Globus pallidus (tissue), 1 donor: ENCODE measurements at places on chromosomes 1 and 21.

DNA sequence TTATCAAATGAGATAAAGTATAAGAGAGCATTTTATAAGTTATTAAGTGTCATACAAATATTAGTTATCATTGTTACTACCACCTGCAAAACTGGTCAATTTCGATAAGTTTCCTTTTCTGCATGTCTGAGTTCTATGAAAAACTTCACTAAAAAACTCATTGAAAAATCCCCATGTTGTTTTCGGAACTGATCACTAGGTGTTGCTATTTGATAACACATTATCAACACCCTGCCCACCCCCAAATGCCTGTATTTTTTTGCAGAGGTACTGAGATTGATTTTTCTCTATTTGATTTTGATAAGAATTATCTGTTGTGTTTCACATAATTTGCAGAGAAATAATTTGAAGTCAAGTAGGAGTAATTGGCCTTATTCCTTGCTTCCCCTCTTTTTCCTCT is 22.1 kb upstream of the DISP1 start:
- no peak for DNase-seq

- no peak for DNase-seq
Measured at GRCh38 chr1:31441970-31442647, 29.1 kb downstream of the SERINC2 start.

- no peak for DNase-seq
Measured at GRCh38 chr1:204630132-204630905, 55.2 kb downstream of the LRRN2 start.

DNA sequence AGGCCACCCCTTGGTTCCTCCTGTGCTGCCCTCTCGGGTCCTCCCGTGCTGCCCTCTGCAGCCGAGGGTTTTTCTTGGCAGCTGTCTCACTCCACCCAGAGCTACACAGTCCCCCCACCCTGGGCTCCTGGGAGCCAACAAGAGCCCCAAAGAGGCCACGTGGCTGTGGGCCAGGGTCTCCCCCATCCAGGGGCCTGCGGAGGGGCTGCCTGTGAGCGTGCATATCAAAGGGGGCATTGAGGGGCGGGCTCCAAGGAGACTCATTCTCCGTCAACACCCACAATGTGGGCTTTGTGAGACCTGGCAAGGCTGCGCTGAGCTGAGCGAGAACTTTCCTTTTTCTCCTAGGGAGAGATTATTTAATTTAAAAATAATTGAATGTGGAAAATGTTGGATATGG is 108.7 kb upstream of the ARHGEF16 start:
- DNase-seq, result peak; percentile 41

DNA sequence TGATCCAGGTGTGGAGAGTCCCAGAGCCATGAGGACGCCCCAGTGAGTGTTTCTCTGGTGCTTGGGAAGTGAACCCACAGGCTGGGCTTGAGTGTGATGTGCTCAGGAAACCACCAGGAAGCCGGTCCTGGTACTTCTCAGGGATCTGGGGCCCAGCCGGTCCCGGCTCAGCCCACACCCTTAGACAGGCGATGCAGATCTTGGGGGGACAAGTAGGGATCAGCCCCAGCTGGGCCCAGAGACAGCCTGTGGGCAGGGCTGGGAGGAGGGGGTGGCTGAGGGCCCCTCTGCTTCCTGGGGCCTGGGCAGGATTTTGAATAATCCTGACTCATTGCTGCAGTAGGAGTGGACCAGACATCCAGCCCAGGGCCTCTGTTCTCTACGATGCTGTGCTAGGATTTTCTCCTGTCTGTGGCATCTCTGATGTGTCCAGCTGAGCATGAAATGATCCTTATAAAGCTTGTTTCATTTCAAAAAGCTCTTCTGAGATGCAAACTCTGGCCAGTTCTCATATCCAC is 698.0 kb downstream of the PTPRU start:
- no peak for DNase-seq

DNA sequence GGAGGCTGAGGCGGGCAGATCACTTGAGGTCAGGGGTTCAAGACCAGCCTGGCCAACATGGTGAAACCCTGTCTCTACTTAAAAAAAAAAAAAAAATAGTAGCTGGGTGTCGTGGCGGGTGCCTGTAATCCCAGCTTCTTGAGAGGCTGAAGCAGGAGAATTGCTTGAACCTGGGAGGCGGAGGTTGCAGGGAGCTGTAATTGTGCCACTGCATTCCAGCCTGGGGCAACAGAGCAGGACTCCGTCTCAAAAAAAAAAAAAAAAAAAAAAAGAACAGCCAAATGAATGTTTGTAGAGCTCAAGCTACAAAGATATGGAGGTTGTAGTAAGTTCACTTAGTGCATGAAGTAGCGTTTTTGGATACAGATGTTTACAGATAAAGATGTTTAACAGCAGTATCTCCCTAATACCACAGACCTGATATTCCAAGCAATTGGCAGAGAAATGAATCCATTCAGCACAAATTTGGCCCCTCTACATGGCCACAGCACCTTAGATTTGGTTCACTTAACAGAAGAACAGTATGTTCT is 49.5 kb upstream of the IPO9 start:
- no peak for DNase-seq

GRCh38 chr1:64173336-64173940 is 30.0 kb upstream of the UBE2U start:
- DNase-seq, result no peak

GRCh38 chr1:94081566-94082344 is 39.2 kb downstream of the ABCA4 start:
- DNase-seq, result no peak

- DNase-seq, result no peak
Measured at GRCh38 chr1:4174291-4175200, 274.5 kb upstream of the C1orf174 start.

GRCh38 chr1:15196807-15197530 is 43.4 kb downstream of the TMEM51 start:
- no peak for DNase-seq

- no peak for DNase-seq
Measured at GRCh38 chr1:202227997-202228401, 34.4 kb downstream of the LGR6 start.

- no peak for DNase-seq
Measured at GRCh38 chr1:220734571-220735326, 13.4 kb upstream of the MTARC2 start.

DNA sequence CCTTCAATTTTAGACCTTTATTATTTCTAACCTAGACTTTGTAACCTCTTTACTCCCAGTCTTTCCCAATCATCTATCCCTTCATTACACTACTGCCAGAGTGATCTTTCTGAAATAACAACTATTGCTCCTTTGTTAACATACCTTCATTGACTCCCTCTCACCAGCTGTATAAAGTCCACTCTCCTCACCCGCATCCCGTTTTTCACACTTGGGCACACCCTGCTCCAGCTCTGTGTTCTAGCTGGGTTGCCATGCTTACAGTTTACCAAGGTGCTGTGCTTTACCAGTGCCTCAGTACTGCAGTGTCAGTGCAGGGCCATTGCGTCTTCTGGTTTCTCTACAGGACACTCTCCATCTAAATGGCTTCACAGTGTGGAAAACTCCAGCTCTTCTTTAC is 148.2 kb downstream of the NFIA start:
- no peak for DNase-seq

DNA sequence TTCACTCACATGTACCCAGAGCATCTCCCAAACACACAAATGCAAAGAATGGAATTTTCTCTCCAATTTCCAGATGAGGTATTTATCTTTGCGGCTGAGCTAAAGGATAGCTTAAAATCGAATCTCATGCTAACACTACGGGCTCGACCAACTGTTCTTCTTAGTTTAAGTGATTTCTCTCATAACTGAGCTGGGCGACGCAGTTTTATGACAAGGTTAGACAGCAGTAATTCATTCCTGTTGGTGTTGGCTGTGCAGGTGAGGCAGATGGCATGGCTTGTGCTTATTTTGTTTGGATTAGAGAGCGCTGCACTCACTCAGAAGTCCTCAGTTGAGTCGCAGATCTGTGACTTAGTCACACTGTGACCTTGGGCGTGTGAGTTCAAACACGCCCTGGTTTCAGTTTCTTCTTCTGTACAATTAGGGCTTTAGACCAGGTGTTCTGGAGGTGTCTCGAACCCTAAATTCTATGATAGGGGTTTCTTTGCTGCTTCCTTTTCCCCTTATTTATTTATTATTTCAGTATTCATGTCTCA is 41.5 kb upstream of the MRPS6 start:
- DNase-seq, result no peak

DNA sequence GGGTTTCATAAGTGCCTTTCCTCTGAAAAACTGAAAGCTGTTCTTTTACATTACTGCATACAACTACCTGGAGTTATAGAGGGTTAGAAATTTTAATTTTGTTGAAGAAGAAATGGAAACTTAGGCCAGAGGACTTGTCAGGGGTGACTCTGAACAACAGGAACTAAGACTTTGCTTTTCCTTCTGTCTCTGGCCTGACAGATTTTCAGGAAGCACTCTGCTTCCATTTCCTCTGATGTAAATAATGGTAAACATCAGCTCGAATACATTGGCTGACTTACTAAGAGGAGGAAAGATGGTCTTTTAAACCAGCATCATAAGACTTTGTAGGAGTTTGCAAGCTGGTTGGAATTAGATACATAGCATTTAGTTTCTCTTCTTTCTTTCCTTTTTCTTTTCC is 27.1 kb upstream of the PLEKHM2 start:
- DNase-seq, result no peak

GRCh38 chr21:35119501-35120047 is 70.5 kb upstream of the RUNX1 start:
- DNase-seq, result no peak

DNA sequence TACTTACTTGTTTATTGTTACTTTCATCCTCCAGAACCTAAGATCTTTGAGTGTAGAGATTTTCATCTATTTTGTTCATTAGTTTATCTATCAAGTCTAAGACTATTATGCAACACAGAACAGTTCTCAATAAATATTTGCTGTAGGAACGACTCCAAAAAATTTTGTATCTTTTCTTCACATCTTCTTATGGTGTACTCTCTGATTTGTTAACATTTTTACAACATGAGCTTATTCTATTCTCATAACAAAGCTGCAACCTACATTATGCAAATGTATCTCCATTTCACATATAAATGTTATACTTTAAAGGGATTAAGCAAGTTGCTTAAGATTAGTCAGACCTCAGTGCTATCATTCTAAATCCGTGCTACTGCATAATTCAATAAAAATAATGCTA is 514.2 kb upstream of the ZP4 start:
- no peak for DNase-seq

DNA sequence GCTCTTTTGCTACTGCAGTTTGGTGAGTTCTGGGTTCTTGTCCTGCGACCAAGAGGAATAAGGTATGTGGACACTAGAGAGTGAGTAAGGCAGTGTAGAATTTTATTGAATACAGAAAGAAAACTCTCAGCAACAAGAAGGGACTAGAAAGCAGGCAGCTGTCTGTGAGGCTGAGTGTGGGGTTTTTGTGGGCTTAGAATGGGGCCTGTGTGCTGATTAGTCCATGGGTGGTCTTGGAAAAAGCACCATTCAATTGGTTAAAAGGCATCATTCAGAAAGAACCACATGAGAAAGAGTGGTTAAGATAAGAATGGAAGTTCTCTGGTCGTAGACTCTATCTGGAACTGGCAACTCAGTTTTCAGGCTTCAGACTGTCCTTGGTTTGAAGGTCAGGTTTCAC is 298.8 kb downstream of the TGFB2 start:
- no peak for DNase-seq

GRCh38 chr1:194807530-194808220 is 1621.3 kb upstream of the B3GALT2 start:
- no peak for DNase-seq

- no peak for DNase-seq
Measured at GRCh38 chr1:8965121-8965820, 19.6 kb downstream of the CA6 start.

DNA sequence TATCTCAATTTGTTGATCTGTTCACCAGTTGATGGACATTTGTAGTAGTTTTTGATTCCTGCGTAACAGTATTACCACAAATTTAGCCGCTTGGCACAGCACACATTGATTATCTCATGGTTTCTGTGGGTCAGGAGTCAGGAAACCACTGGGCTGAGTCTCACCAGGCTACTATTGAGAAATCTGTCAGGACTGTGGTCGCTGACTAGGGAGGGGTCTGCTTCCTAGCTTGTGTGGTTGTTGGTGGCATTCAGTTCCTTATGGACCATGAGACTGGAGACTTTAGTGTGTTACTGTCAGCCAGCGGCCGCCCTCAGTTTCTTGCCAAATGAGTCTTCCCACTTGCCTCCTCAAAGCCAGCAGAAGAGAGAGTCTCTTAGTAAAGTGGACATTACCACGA is 9.8 kb downstream of the PEX14 start:
- DNase-seq, result no peak

DNA sequence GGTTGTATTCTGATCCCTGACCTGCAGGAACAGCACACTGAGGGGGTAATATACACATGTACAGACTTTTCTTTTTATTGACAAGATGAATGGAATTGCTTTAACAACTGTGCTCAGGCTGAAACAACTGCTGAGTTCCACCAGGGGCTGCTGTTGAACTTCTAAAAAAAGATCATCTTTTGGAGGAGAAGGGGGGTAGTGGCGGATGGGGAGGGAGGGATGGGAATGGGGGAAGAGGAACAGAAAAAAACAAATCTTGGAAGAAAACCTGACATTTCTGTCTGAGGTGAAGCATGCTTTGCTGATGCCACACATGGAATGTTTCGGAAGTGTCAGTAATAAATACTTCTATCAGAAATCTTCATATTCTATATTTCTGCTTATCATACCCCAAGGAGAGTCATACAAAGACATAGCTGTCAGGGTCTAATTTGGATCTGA is 75.0 kb downstream of the RWDD3 start:
- peak; percentile 69 for DNase-seq

- peak; percentile 89 for DNase-seq
Measured at GRCh38 chr1:17119076-17119772, at the start of gene PADI2. TSS of gene PADI2 (minus strand) at chr1:17119451. CDS start at chr1:17119371, 80 bp downstream.

GRCh38 chr1:147822292-147822691 is 61.9 kb upstream of the GJA5 start:
- no peak for DNase-seq

GRCh38 chr1:54397090-54397591 is 9.1 kb downstream of the SSBP3 start:
- no peak for DNase-seq

GRCh38 chr1:181259026-181259745 is 170.7 kb downstream of the IER5 start:
- DNase-seq, result no peak

GRCh38 chr1:107293901-107294613 is 153.2 kb downstream of the NTNG1 start:
- DNase-seq, result no peak

- no peak for DNase-seq
Measured at GRCh38 chr1:189151361-189151760, 1326.3 kb downstream of the BRINP3 start.

- DNase-seq, result no peak
Measured at GRCh38 chr1:3004285-3005205, 16.7 kb upstream of the ACTRT2 start.

DNA sequence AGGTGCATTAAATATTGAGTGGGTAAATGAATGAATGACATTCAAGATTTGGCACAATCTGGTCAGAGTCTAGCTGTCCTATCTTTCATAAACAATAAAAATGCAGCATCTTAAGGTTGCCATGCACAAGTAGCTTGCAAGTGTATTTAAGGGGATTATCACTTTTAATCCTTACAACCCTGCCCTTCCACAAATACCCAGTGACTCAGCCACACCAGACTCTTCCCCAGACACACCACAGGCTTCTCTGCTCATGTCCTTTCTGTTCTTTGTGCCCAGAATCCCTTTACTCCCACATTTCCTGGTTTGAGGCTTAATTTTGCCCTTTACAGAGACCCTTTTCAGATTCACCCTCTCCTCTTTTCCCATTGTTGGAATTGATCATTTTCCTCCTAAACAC is 59.8 kb downstream of the KIRREL1 start:
- no peak for DNase-seq
